HT1080 (cell line): ENCODE measurements at places on chromosomes 11 and 22. TPM values are rescaled to one million over a fixed set of nuclear protein-coding genes. Genes with fewer than 3 reads are reported as not detected.

- DNase-seq: peak; percentile 62
Observed at GRCh38 chr11:96341211-96342013, 1.6 kb downstream of the MAML2 start.

DNA sequence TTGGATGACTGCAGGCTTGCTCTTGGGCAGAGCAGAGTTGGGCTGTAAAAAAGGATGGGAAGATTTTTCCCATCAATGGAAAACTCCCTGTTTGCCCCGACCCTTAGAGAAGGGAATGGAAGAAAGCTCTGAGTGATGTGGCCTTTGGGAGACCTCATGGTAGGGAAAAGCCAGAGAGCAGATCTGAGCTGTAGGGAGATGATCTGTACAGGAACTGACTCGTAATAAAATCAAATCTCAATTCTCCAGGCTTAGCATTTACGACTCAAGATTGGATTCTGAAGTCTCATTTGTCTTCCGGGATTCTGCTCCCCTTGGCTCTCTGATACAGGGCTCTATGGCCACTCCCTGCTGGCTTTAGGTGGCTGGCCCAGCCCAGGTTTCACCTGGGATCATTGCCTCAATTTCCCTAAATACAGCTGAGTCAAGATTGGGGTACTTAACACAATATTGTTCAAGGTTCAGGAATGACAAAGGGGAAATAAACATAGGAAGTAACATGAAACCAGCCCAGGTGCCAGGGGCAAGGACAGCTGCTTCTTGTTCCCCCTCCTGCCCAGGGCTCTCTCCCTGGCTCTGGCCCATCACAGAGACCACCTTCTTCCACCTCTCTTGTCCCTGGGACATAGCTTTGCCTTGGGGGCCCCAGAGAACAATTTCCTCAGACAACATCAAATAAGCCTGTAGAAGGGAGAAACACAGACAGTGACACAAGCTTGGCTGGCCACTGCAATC, 38.4 kb upstream of the THY1 start:
- DNase-seq: peak; percentile 38

GRCh38 chr11:121814962-121815361, 301.1 kb downstream of the BLID start:
- peak; percentile 66 for DNase-seq

DNA sequence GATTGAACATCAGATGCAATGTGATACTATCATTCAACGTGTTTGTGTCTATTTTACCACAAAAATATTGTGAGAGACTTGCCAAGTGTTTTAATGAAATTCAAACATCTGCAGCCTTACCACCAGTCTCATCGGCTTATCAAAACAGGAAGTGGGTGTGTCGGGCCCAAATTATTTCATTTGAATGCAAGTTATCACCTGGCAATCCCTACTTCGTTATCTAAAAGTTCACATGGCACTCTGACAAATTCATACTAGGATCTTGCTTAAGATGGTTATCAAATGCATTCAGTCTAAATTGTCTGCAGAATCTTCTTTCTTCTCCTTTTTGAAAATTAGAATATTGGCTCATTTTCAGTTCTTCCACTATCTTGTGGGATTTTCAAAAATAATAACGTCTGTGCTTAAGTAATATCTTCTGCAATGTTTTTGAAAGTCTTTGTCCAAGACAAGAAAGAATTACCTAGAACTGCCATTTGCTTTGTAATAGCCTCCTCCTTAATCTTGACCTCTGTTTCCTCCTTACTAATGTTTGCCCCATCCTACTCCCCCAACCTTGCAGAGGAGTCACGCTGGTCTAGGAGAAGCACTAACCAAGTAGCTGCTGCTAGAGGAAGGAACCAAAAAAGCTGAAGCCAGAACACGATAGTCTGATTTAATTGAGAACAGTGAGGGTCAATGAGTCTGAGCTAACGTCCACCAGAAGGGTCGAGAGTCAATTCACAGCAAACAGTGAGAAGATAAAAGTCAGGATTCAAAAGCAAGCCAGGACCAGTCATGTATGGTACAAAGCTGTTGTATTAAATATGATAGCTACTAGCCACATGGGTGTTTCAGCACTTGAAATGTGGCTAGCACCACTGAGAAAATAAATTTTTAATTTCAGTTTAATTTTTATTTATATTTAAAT, 10.2 kb upstream of the BIRC3 start:
- no peak for DNase-seq

- no peak for DNase-seq
Observed at GRCh38 chr22:18058371-18059093, 19.3 kb upstream of the PEX26 start.

- no peak for DNase-seq
Observed at GRCh38 chr22:39952347-39952746, 7.8 kb upstream of the TMA7B start.

DNA sequence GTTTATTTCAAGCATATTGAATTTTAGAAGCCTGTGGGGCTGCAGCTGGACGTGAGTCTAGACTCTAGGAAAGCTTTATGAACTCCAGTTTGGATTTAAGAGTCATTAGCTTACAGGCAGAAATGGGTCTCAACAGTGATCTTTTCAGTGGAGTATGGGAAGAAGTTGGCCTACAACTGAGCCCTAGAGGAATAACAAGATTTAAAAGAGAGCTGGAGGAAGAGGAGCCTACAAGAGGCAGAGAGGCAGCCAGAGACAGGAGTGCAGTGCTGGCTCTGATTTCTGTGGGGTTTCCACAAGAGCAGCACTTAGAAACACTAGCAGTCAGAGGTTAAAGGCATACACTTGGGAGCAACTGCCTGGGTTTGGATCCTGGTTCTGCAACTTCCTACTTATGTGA, 17.9 kb downstream of the APOL5 start:
- no peak for DNase-seq

DNA sequence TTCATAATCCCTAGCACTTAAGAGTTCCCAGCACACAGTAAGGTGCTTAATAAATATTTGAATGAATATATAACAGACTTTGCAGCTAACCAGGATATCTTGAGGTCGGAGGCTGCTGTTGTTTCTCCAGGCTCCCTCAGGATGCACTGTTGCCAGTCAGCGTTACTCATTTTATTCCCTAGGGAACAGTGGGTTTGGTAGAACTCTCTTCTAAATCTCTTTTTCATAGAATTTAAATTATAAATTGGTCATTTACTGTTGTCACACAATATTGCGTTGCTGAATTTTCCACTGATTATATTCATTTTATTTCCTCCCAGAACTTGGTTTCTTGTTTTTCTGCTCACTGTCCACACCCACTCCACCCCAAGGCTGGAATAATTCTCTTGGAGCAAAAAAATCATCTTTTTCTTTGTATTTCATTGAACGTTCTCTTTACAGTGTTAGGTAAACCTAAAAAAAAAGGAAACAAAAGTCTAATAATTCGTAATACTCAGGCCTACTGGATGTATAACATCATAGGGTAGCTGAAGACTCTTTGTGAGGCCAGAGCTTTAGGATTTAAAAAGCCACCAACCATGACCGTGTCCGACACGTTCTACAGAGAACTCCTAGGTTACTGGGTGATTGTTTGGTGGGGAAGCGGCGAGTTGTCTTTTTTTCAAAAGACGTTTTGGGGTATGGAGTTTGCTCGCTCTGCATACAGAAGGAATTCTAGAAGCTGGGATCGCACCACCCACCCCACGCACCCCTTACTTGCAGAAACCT, 766 bp upstream of the CAPRIN1 start:
- peak; percentile 17 for DNase-seq

- DNase-seq: no peak
Observed at GRCh38 chr11:130213979-130214281, 54.3 kb downstream of the ST14 start.

- DNase-seq: no peak
Observed at GRCh38 chr11:128201801-128202200, 385.6 kb downstream of the ETS1 start.

- DNase-seq: no peak
Observed at GRCh38 chr11:66264914-66265313, 3.5 kb upstream of the RAB1B start.

AQP11 gene
- total RNA-seq: 0.43 and 0.48 TPM in 2 replicates

SLC22A12 gene
- not detected in 2 replicates for total RNA-seq

KRTAP5-2 gene
- not detected in 2 replicates for total RNA-seq

SCUBE2 gene
- total RNA-seq: 0.71 and 1.5 TPM in 2 replicates

DEUP1 gene
- total RNA-seq: not detected in 2 replicates

APOL4 gene
- total RNA-seq: not detected in 2 replicates

MICALL1 gene
- 57.8 and 69.2 TPM in 2 replicates for total RNA-seq

UPK3A gene
- not detected in 2 replicates for total RNA-seq

IFITM10 gene
- total RNA-seq: 0.47 and 0.58 TPM in 2 replicates

OMP gene
- 0.58 TPM in 1 of 2 replicates, not detected in the other for total RNA-seq
